ENCODE measurements at places on chromosomes 1 and 21.

DNA sequence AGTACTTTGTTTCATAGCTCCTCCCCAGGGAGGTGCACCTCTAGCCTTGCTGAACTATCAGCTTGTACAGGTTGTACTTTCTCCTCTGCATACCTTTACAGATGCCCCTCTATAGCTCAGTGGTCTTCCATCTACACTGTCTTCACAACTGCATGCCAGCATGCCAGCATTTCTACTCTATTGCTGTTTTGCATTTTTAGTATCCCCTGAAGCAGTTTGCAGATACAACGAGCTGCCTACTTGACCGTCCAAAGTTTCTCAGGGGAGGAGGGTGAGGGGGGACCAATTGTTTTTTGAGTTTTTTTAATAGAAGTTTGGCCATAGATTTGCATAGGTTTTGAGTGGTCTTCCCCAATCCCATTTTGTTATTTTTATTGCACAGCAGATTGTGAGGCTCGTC is 27.6 kb upstream of the CTH start:
- DNase-seq = no peak

DNA sequence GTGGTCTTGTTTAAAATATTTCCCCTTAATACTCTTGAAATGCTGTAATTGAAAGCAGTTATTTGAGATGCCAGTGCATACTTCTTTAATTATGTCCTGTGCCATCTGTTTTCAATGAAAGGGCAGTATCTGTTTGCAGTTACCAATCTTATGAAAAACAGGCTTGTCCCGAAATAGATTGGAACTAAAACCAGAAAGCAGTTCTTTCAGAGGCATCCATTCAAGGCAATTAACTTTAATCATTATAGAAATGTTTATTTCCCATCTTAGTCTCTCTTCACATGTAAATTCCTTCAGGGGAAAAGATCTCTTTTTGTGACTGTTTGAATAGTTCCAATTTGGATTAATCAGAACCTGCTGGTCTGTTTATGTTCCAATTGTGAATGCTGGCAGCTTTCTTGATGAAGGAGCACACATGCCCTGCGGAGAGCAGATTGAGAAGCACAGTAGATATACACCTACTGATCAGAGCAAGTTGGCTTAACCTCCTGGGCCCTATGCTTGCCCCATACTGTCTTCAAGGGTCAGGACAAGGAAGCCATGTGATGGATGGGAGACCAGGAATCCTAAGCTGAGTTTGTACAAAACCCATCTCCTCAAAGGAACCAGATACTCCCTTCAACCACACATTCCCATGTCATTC is 41.6 kb upstream of the MROH9 start:
- DNase-seq = no peak

DNA sequence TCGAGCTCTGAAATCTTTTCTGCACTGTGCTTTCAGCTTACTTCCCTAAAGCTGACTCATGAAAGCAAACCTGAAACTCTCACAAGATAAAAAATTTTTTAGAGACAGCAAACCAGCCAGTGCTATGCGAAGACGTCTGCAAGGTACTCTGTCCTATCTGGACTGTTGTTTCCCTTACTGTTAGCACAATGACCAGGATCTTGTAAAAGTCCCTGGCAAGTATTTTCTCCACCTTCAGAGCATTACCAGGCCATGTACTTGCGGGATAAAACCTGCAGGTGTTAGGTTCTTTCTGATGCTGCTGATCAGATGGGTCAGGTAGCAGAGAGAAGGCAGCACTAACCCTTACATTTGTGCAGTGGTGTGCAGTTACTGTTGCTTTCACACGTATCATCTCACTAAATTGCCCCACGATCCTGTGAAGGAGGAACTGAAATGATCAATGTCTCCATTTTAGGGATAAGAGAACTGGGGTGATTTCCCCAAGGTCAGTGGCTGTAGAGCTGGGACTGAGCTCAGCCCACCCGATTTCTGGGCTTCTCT is 56.6 kb downstream of the PLXNA2 start:
- no peak for DNase-seq

GRCh38 chr1:149843431-149844041 is 55.8 kb upstream of the BOLA1 start:
- DNase-seq = peak; percentile 48

DNA sequence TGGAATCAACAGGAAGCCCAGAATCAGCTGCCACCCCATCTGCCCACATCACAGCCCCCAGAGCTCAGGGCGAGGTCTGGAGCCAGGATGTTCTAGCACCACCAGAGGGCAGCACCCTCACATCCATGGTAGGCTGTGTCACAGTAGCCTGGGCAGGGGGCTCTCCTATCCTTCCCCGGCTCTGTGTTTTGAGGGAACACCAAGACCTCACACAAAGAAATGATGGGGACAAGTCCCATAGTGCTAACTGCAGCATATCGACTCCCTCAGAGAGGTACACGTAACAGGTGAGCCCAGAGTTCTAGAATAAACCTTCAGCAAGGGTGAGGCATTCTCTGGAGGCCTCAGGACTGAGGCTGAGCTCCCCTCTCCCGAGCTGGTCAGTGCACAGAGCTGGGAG is 2.3 kb upstream of the KCNC4 start:
- DNase-seq = peak; percentile 58

DNA sequence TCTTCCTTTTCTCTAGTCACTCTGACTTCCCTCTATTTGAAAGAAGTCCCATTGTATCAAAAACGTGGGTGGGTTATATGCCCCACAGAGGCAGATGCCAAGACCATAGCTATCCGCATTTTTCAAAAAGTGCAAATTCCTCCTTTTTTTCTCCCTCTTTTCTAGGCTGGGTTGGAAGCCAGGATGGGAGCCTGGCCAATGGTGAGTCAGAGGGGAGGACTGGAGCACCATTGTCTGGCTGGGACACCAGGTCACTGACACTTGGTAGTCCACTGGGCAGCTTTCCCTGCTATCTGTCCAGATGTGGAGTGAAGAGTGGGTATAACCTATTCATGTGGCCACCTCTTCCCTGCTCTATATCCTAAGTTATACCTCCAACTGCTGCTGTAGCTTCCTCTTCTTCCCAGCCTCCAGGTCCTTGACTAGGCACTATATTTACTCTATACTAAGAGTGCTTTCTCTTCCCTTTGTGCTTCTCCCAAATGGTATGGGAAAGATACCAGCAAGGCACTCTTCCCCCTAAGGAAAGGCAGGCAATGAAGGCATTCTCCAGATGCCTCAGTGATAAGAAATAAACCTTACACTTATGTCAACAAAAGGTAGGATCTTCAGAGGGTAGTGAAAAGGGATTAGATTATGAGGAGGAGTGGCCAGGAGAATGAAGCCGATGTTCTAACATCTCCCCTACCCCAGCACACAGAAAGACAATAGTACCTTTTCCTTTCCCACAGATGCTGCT is 12.9 kb downstream of the PI4KB start:
- DNase-seq = no peak

GRCh38 chr1:44237721-44238457 is 24.6 kb downstream of the DMAP1 start:
- no peak for DNase-seq

- peak; percentile 32 for DNase-seq
Measured at GRCh38 chr1:177975588-177976495, 6.0 kb upstream of the SEC16B start.

- peak; percentile 67 for DNase-seq
Measured at GRCh38 chr1:173161510-173162221, 45.5 kb downstream of the TNFSF4 start.

- no peak for DNase-seq
Measured at GRCh38 chr1:34976384-34977209, 8.6 kb downstream of the TMEM35B start.

GRCh38 chr1:118298397-118298796 is 113.4 kb upstream of the SPAG17 start:
- DNase-seq = no peak

- no peak for DNase-seq
Measured at GRCh38 chr21:39006571-39007311, 176.5 kb downstream of the PSMG1 start.

DNA sequence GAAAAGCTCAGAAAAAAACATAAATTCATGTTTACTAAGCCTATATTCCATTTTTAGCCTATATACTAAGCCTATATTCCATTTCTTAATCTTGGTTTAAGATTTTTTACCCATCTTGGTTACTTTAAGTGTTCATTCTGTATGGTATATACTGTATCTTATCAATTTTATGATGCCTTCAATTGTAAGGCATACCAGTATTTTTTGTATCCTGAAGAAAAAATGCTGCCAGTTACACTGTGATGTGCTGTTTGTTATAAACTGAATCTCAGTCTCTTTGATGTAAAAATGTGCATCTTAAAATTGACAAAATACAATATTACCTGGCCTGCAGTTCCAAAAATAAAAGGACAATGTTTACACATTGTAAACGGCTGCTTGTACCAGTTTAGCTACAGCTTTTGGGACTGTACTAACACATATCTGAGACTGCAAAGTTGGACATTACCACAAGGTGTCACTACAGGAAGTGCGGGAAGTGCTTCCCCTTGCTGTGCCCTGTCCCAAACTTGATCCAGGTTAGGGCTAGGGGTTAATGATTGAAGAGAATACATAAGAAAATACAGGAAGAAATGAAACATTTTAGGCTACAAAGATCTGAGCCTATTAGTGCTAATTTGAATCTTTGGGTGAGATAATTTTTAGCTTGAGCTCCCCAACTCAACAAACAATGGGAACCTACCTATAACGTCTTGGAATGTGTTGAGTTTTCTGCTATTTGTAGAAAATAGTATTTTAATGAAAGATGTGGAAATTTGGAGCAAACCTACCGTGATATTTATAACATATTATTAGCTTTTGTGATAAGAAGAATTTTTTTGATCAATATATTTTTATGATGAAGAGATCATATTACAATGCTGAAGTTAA is 108.9 kb downstream of the LBR start:
- peak; percentile 56 for DNase-seq

GRCh38 chr1:56578138-56578962 is 1.0 kb downstream of the PLPP3 start:
- DNase-seq = peak; percentile 50

GRCh38 chr21:31346256-31346821 is 2.3 kb upstream of the TIAM1 start:
- no peak for DNase-seq

DNA sequence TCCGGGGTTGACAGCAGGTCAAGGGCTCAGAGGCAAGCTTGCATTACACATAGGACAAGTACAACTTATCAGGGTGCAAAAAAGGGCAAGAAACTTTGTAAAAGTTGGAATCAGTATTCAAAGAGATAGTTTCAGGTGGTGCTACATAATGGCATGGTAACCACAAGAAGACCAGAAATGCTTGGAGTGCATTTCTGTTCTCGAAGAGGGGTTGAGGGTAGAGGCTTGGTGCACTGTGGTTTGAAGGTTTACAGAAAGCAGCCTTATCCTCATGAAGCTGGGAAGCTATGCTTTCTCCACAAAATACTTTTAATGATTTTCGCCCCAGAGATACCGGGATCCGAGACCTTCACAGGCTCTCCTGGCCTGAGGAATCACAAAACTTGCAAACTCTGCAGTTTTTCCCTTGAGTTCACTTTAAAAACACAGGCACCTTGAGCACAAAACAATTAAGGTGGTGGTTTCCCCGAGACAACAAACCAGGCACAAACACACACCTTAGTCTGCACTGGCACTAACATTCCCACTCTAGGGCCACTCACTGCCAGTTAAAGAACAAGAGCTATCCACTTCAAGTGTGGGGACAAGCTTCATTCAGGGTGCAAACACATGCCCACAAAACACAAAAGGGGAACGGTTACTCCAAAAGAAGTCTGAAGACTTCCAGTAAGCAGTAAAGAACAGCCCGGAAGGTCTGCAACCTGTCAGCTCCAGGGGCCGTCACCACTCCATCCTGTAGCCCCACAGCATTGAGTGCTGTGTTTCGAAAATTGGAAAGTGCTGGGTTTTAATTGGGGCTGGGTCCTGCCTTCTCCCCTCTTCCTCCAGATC is 29.8 kb upstream of the NFIA start:
- no peak for DNase-seq

DNA sequence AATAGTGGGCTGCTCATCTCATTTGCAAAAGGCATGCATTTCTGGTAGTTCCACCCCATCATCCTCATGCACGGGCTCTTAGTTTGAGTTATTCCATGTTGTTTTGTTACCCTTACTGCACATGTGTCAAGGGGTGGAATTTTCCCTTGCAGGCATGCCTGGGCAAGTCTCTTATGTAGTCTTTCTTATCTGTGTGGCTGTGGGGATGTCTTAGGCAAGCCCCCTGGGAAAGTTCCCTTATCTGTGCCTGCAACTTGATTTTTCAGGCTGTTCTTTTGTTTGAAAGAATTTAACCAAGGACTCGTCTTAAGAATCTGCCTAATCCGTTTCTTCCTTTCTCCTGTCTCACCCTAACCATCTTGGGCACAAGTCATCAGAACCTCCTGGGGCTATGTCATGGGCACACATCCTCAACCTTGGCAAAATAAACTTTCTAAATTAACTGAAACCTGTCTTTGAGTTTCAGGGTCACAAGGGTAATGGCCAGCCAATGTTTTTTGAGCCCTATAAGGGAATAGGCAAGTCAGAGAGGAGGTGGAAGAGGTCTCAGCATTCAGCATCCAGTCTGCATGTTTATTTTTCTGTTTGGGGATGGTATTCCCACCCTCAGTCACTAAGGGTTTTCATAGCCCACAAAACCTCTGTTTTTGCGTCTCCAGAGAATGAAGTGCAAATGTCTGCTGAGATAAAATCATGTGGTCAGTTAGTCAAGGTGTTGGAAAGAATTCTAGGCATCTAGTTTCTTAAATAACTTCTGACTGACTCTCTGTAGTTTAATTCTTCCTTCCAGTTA is 579.7 kb downstream of the PLA2G4A start:
- DNase-seq = no peak

- no peak for DNase-seq
Measured at GRCh38 chr21:41766883-41767605, at the start of gene RIPK4. Gene RIPK4, minus strand, starts transcription at chr21:41767052. Its CDS starts 11 bp downstream, at chr21:41767041.

DNA sequence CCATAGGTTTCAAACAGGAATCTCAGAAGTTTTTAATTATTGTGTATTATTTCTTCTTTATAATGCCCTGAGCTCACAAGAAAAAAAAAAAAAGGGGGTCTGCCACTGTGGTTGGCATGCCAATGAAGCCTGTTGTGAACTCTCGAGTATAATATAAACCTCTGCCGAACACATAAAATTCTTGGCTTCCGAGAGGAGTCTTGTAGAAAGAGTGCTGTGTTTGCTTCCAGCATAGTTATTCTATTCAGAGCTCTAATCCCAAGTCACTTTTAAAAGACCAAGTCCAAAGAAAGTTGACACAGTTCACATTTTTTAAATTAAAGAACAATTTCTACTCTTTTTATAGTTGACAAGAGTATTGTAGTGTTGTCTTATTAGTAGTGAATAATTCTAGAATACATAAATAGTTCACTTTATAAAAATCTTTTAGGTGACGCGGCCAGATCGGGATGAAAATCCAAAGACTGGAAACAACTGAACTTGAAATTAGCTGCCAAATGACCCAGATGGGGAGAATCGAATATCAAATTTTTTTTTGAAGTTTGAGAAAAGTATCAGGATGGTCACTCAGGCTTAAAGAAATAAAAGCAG is 293.2 kb downstream of the DUSP10 start:
- no peak for DNase-seq

GRCh38 chr1:28066393-28067154 is 21.8 kb downstream of the EYA3 start:
- no peak for DNase-seq

GRCh38 chr1:46012236-46012635 is 120.2 kb downstream of the PIK3R3 start:
- DNase-seq = no peak

Measured in RKO (cell line).